T-helper 17 cell (primary cell): ENCODE measurements at places on chromosomes 2 and 18. TPM values are rescaled to one million over a fixed set of nuclear protein-coding genes. Genes with fewer than 3 reads are reported as not detected.

The CNGA3 gene
- total RNA-seq: not detected

The LYG1 gene
- 1.8 TPM for total RNA-seq

The CRYGA gene
- total RNA-seq: not detected

DNA sequence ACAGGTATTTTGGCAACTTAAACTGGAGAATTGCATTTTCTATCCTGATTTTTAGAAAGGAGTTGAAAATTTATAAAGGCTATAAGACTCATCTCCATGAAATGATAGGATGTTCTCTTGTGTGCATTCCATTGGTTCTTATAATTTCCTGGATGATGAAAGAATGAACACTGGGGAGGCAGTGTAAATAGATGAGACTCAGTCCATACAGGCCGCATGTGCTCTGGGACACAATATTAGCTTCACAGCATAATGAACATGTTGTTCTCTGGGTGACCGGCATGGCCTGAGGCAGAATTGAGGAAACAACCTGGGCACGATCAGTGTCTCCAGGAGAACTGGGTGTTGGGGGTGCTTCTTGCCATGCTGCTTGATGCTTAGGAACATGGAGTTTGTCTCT, 38.8 kb downstream of the AOX1 start:
- no peak for DNase-seq

- no peak for DNase-seq
These were observed 257.1 kb downstream of the PRKCE start for GRCh38 chr2:45908316-45909170.

GRCh38 chr18:77366720-77367641, 117.3 kb downstream of the GALR1 start:
- no peak for DNase-seq

GRCh38 chr2:231357931-231358330, 37.6 kb upstream of the B3GNT7 start:
- no peak for DNase-seq
